ENCODE measurements at places on chromosomes 6 and 20.

DNA sequence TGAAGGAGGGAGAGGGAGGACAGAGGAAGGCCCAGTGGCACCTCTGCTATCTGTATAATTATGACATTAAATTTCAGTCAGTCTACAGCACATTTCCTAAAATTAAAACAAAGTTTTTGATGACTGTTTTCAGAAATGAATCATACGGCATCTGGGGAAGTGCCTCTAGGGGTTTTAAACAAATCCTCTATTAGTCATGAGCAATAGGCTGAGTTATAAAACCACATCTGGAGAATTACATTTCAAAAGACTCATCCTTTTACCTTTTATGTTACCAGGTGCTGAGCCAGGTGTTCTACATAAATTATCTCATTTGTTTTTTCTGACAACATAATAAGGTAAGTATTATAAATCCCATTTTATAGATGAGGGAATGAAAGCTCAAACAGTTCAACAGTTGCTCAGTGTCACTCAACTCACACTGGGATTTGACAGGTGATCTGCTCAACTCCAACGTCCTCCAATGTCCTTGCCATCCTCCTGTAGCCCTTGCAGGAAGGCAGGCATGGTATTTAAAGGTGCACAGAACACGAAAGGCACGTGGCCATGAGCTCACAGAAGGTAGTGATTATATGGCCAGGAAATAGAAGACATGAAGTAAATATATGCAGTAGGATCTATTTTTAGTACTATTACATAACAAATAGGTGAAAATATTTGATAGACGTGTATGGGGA, 184.2 kb upstream of the MAN1A1 start:
- no peaks in the 10 kb centered on the region for H3K4me1 ChIP-seq
- DNase-seq = peak; percentile 16
- H3K27ac ChIP-seq = no peak overlapping the region
- no peak overlapping the region for H3K4me3 ChIP-seq
- no peaks in the 10 kb centered on the region for H3K27me3 ChIP-seq
- H3K36me3 ChIP-seq = no peaks in the 10 kb centered on the region

GRCh38 chr6:88499845-88500699, 333.9 kb upstream of the CNR1 start:
- DNase-seq = no peak
- H3K27ac ChIP-seq = no peak overlapping the region
- no peaks in the 10 kb centered on the region for H3K4me1 ChIP-seq
- H3K27me3 ChIP-seq = no peaks in the 10 kb centered on the region
- no peak overlapping the region for H3K4me3 ChIP-seq
- no peaks in the 10 kb centered on the region for H3K36me3 ChIP-seq

- no peak overlapping the region for H3K27ac ChIP-seq
- no peaks in the 10 kb centered on the region for H3K36me3 ChIP-seq
- peaks cover 11% of the 10 kb centered on the region for H3K4me1 ChIP-seq
- peaks cover 30% of the 10 kb centered on the region for H3K27me3 ChIP-seq
- H3K4me3 ChIP-seq = no peak overlapping the region
- peak; percentile 53 for DNase-seq
Observed at GRCh38 chr6:10429638-10430427, 15.0 kb upstream of the TFAP2A start.

- DNase-seq = peak; percentile 78
- peaks cover 3% of the 10 kb centered on the region for H3K27me3 ChIP-seq
- H3K4me1 ChIP-seq = no peaks in the 10 kb centered on the region
- H3K4me3 ChIP-seq = no peak overlapping the region
- no peaks in the 10 kb centered on the region for H3K36me3 ChIP-seq
- H3K27ac ChIP-seq = no peak overlapping the region
Observed at GRCh38 chr6:87066449-87067333, 28.2 kb downstream of the CGA start.

GRCh38 chr6:8435845-8436168, 462 bp upstream of the SLC35B3 start:
- H3K4me1 ChIP-seq = peaks cover 4% of the 10 kb centered on the region
- no peak for DNase-seq
- no peaks in the 10 kb centered on the region for H3K27me3 ChIP-seq
- H3K4me3 ChIP-seq = peak overlapping the region; percentile 83
- peak overlapping the region; percentile 79 for H3K27ac ChIP-seq
- H3K36me3 ChIP-seq = no peaks in the 10 kb centered on the region

GRCh38 chr20:23082846-23083552, 3.1 kb downstream of the CD93 start:
- peak overlapping the region; percentile 89 for H3K27ac ChIP-seq
- H3K4me1 ChIP-seq = peaks cover 29% of the 10 kb centered on the region
- DNase-seq = no peak
- peak overlapping the region; percentile 46 for H3K4me3 ChIP-seq

GRCh38 chr6:110296241-110297025, 61.7 kb downstream of the METTL24 start:
- no peaks in the 10 kb centered on the region for H3K4me1 ChIP-seq
- peaks cover 2% of the 10 kb centered on the region for H3K27me3 ChIP-seq
- peak; percentile 24 for DNase-seq

DNA sequence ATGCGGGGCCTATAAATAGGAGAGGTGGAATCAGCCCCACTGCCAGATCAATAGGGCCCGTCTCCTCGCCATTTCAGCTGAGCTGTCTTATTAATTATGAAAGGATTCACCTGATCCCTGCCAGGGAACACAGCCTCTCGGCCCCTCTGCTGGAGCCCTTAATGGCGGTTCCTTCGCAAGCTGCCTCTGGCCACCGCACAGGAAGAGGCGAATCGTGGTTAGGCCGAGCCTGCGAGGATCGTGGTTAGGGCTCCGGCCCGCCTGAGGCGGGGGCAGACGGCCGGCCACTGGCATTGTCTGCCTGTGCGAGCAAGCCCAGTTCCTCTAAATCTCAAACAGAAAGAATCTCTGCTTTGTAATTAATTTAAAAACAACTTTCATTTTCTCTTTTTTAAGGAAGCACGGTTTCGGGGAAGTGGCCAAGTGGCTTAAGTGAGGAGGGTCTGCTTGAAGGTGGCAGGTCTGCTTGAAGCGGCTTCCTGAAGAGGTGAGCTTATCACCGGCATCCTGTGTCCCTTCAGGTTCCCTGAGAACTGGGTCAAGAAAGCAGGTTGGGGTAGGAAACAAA, 9.2 kb downstream of the NRN1 start:
- DNase-seq = peak; percentile 40
- H3K27ac ChIP-seq = peak overlapping the region; percentile 65
- H3K36me3 ChIP-seq = no peaks in the 10 kb centered on the region
- H3K27me3 ChIP-seq = peaks cover 95% of the 10 kb centered on the region

DNA sequence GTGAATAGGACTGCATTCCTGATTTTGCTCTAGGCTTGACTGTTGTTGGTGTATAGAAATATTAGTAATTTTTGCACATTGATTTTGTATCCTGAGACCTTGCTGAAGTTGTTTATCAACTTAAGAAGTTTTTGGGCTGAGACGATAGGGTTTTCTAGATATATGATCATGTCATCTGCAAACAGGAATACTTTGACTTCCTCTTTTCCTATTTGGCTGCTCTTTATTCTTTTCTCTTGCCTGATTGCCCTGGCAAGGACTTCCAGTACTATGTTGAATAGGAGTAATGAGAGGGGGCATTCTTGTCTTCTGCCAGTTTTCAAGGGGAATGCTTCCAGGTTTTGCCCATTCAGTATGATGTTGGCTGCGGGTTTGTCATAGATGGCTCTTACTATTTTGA, 13.4 kb downstream of the HLA-DOB start:
- no peaks in the 10 kb centered on the region for H3K4me1 ChIP-seq
- peaks cover 8% of the 10 kb centered on the region for H3K27me3 ChIP-seq
- H3K36me3 ChIP-seq = no peaks in the 10 kb centered on the region
- no peak overlapping the region for H3K4me3 ChIP-seq

- DNase-seq = peak; percentile 13
- no peak overlapping the region for H3K27ac ChIP-seq
- no peaks in the 10 kb centered on the region for H3K27me3 ChIP-seq
- H3K4me3 ChIP-seq = no peak overlapping the region
Observed at GRCh38 chr6:138600726-138601125, 101.4 kb upstream of the NHSL1 start.

DNA sequence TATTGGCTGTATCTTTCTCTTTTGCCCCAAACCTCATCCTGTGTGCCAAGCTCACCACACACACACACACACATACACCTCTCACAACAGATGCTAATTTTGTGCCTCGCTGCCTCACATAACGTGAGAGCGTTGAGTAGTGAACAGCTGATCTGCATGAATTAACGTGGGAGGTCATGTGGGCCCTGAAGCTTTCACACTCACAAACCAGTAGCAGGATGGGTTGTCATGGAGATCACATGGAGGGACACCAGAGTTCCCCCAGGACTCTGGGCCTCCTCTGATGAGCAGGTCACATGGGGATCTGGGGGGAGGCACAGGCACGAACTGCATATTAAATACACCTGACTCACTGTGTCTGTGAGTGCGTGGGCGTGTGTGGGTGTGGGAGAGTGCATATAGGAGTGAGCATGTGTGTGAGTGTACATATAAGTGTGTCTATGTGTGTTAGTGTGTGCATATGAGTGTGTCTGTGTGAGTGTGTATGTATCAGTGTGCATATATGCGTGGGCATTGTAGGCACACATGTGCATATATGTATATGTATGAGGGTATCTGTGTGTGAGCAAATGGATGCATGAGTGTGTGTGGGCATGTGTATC, 62.7 kb upstream of the SULF2 start:
- H3K27ac ChIP-seq = no peak overlapping the region
- DNase-seq = no peak
- H3K4me1 ChIP-seq = peaks cover 20% of the 10 kb centered on the region
- no peaks in the 10 kb centered on the region for H3K36me3 ChIP-seq
- H3K27me3 ChIP-seq = peaks cover 36% of the 10 kb centered on the region

- peaks cover 32% of the 10 kb centered on the region for H3K4me1 ChIP-seq
- peaks cover 16% of the 10 kb centered on the region for H3K36me3 ChIP-seq
- no peaks in the 10 kb centered on the region for H3K27me3 ChIP-seq
- no peak overlapping the region for H3K4me3 ChIP-seq
Observed at GRCh38 chr20:35776513-35777101, 4.8 kb downstream of the PHF20 start.

DNA sequence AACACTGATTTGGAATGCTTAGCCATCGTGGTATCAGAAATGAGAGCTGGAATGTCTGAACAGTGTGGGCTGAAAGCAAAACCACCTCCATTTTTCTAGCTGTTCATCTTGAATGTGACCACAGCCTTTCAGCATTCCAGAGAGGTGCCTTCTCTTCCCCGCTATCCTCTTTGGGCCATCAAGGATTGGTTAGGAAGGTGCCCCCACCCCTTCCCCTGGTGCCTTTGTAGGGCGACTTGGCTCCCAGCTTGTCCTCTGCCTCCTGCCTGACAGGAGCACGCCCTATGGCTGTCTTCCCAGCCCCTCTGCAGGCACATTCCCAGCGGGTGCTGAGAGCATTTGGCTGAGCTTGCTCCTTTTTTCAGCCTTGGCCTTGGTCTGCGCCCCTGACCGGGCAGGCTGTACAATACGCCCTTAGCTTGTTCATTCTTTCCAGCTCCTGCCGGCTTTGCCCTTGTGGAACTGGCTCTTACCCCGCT, 97.5 kb downstream of the ARMC2 start:
- peak; percentile 91 for DNase-seq
- H3K36me3 ChIP-seq = no peaks in the 10 kb centered on the region
- H3K4me1 ChIP-seq = peaks cover 59% of the 10 kb centered on the region
- no peak overlapping the region for H3K4me3 ChIP-seq

GRCh38 chr6:146620655-146621054, 21.9 kb downstream of the ADGB start:
- no peaks in the 10 kb centered on the region for H3K27me3 ChIP-seq
- no peak overlapping the region for H3K4me3 ChIP-seq
- H3K27ac ChIP-seq = no peak overlapping the region
- H3K36me3 ChIP-seq = no peaks in the 10 kb centered on the region

DNA sequence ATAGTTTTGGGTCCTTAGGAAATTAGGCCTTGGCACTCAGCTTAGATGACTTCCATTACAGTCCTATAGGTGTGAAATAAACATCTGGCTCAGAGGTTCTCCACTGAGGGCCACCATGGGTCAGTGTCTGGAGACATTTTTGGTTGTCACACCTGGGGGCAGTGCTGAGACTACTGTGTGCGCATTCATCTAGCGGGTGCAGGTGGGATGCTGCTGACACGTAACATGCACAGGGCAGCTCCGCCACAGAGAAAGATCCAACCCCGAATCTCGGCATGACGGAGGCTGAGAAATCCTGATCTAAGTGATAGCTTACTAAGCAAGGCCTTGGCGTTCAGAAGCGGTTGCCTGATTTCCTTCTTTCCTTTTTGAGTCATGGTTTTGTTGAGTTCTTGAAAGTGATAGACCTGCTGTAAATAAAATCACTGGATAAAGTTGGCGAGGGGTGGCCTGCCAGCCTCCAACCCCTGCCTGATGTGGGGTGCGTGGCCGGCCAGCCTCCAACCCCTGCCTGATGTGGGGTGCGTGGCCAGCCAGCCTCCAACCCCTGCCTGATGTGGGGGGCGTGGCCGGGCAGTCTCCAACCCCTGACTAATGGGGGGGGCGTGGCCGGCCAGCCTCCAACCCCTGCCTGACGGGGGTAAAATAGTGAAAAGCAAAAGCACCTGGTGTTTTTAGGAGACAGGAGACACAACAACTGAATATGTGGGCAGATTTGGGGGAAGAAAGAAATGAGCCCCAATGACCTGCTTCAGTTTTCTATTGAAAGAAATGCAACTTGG, 158.1 kb downstream of the CDH26 start:
- no peak overlapping the region for H3K4me3 ChIP-seq
- H3K27ac ChIP-seq = no peak overlapping the region
- H3K36me3 ChIP-seq = no peaks in the 10 kb centered on the region
- H3K27me3 ChIP-seq = no peaks in the 10 kb centered on the region
- H3K4me1 ChIP-seq = peaks cover 21% of the 10 kb centered on the region

DNA sequence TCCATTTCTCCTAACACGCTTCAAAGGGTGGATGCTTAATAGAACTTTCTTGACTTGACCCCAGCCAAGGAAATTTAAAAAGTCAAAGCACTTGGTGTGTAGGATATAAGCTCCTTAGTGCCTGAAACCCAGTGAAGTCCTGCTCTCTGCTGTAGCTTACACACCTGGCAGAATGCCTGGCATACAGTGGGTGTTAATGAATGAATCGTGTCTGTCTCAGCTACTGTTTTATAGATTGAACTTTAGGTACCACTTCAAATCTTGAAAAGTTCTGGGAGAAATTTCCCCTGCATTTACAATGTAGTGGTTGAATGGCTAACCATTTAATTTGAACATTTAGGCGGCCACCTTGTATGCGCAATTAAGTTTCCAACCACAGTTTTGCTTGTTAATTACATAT, 70.5 kb upstream of the ZNF217 start:
- H3K4me3 ChIP-seq = no peak overlapping the region
- H3K27me3 ChIP-seq = no peaks in the 10 kb centered on the region
- no peaks in the 10 kb centered on the region for H3K36me3 ChIP-seq
- DNase-seq = no peak

GRCh38 chr6:120853489-120853888, 480.8 kb downstream of the TBC1D32 start:
- DNase-seq = no peak
- H3K4me1 ChIP-seq = no peaks in the 10 kb centered on the region
- no peak overlapping the region for H3K27ac ChIP-seq
- H3K27me3 ChIP-seq = no peaks in the 10 kb centered on the region

- DNase-seq = no peak
- no peaks in the 10 kb centered on the region for H3K27me3 ChIP-seq
- H3K4me3 ChIP-seq = no peak overlapping the region
- H3K36me3 ChIP-seq = no peaks in the 10 kb centered on the region
Observed at GRCh38 chr6:154058963-154059680, 20.1 kb downstream of the OPRM1 start.

- no peak overlapping the region for H3K4me3 ChIP-seq
- peaks cover 7% of the 10 kb centered on the region for H3K4me1 ChIP-seq
- H3K27ac ChIP-seq = no peak overlapping the region
- DNase-seq = no peak
- H3K27me3 ChIP-seq = no peaks in the 10 kb centered on the region
Observed at GRCh38 chr6:169266261-169266660, 12.6 kb upstream of the THBS2 start.

Measured in muscle of leg (tissue), 16 donors.